ENCODE measurements at places on chromosomes 3 and 15. TPM values are rescaled to one million over a fixed set of nuclear protein-coding genes. Genes with fewer than 3 reads are reported as not detected.

The TRPM1 gene
- not detected for total RNA-seq

The GREM1 gene
- total RNA-seq, result not detected

The TM6SF1 gene
- total RNA-seq, result 4.5 TPM

The ACOX2 gene
- not detected for total RNA-seq

The ZNF654 gene
- 19.8 TPM for total RNA-seq

The INSYN1 gene
- total RNA-seq, result not detected

The TMEM207 gene
- not detected for total RNA-seq

The FAM98B gene
- total RNA-seq, result 64.4 TPM

The ITIH4 gene
- 3.1 TPM for total RNA-seq

The SKOR1 gene
- total RNA-seq, result 0.21 TPM

The HTD2 gene
- 11.5 TPM for total RNA-seq

The HIGD2B gene
- not detected for total RNA-seq

The LMAN1L gene
- 0.93 TPM for total RNA-seq

DNA sequence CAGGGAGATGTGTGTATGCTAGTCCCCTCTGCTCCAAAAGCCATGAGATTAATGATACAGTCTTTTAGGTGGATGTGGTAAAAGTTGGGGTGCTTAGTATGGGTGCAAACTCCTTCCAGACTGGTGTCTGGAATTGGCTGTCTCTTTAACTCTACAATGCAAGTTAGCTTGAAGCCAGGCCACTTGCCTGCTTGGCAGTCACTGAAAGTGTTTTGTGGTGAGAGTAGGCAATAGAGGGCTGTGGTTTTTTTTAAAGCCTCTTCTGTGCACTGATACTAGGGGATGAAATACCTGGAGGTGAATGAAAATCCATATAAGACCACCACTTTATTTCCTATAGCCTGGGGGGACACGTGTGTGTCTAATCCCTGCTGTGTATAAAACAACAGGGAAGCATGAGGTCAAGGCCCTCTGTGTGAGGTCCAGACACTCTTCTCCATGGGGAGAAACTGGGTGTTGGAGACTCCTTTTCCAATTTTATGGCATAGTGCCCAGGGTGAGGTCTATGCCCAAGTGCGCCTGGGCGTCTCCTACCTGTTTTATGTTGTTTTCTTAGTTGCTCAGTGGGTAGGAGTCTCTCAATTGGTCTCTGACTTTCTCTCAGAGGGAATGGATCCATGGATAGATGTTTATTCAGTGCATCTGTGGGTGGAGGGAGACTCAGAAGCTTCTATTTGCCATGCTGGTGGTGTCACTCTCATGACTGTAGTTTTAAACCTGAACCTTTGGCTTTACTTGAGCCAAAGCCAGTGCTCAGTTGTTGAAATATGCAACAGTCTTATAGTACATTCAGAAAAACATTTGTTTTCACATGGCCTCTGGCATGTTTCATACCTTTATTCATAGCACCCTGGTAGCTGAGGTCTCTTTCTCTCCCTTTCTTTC, 327.8 kb upstream of the ATP11B start:
- no peak overlapping the region for H3K4me3 ChIP-seq
- no peak overlapping the region for H3K27ac ChIP-seq
- H3K27me3 ChIP-seq, result peaks cover 2% of the 10 kb centered on the region
- H3K4me1 ChIP-seq, result no peaks in the 10 kb centered on the region

DNA sequence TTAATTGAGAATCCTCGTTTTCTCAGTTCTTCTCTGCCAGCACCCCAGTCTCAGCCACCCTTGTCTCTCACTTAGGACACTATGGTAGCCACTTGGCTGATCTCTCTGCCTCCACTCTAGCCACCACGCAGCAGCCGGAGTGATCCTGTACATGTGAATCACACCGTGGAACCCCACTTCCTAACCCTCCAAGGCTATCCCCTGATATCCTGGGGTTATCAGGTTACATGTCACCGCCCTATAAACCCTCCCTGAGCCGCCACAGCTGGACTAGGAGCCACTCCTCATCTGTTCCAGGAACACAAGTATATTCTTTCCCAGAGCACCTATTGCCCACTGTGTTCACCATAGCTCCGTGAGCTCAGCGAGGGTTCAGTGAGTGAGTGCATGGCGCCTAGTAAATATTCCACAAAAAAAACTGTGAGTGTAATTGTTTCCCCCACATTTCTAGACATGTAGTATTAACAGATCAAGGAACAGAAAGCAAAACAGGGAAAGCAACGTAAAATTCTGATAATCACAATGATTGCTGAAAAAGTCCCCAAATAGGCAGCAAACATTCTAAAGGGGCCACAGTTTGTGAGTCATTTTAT, 661 bp upstream of the PARP14 start:
- no peaks in the 10 kb centered on the region for H3K27me3 ChIP-seq
- H3K36me3 ChIP-seq, result peaks cover 34% of the 10 kb centered on the region
- peaks cover 61% of the 10 kb centered on the region for H3K4me1 ChIP-seq

GRCh38 chr15:58932710-58933280, 684 bp downstream of the SLTM start:
- H3K27me3 ChIP-seq, result no peaks in the 10 kb centered on the region
- H3K4me1 ChIP-seq, result peaks cover 34% of the 10 kb centered on the region
- DNase-seq, result no peak
- H3K36me3 ChIP-seq, result peaks cover 9% of the 10 kb centered on the region
- H3K27ac ChIP-seq, result peak overlapping the region; percentile 95

DNA sequence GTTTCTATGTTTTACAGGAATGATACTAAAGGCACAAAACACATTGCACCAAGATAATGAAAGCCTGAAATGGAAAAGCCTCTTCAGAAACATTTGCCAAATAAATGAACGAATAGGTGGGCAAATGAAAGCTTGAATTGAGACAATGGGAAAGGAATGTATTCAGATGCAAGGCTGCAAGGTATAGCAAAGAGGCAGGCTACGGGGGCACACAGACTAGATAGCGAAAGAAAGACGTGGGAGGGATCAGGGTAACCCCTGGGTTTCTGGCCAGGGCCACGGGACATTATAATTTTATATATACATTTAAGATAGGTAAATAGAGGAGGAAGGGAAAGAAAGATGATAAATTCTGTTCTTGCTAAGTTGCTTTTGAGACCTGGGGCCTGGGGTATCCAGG, 95.9 kb upstream of the NLGN1 start:
- no peak overlapping the region for H3K4me3 ChIP-seq
- no peaks in the 10 kb centered on the region for H3K27me3 ChIP-seq

GRCh38 chr3:103690536-103690935, 1255.7 kb downstream of the ZPLD1 start:
- no peak overlapping the region for H3K27ac ChIP-seq
- DNase-seq, result no peak
- H3K4me3 ChIP-seq, result no peak overlapping the region
- H3K27me3 ChIP-seq, result no peaks in the 10 kb centered on the region

GRCh38 chr3:24493746-24494617, 668 bp downstream of the THRB start:
- H3K27ac ChIP-seq, result no peak overlapping the region
- no peak overlapping the region for H3K4me3 ChIP-seq
- H3K27me3 ChIP-seq, result peaks cover 55% of the 10 kb centered on the region

DNA sequence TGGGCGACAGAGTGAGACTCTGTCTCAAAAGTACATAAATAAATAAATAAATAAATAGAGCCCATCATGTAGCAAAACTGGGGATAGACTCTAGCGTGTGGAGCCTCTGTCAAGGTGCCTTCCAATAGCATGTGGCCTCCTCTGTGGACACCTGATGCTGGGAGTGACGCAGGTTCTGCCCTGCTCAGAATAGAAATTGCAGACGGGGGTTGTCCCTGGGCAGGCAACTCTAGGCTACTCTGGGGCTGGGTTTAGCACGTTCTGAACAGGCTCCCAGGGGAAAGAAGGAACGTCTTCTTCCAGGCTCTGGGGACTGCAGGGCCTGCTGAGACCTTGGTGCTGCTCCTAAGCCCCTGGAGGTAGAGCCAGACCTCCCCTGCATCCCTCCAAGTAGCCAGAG, 65.3 kb downstream of the EPHB3 start:
- no peak overlapping the region for H3K4me3 ChIP-seq
- no peak overlapping the region for H3K27ac ChIP-seq
- H3K36me3 ChIP-seq, result no peaks in the 10 kb centered on the region
- peaks cover 6% of the 10 kb centered on the region for H3K27me3 ChIP-seq
- DNase-seq, result no peak
- H3K4me1 ChIP-seq, result no peaks in the 10 kb centered on the region

DNA sequence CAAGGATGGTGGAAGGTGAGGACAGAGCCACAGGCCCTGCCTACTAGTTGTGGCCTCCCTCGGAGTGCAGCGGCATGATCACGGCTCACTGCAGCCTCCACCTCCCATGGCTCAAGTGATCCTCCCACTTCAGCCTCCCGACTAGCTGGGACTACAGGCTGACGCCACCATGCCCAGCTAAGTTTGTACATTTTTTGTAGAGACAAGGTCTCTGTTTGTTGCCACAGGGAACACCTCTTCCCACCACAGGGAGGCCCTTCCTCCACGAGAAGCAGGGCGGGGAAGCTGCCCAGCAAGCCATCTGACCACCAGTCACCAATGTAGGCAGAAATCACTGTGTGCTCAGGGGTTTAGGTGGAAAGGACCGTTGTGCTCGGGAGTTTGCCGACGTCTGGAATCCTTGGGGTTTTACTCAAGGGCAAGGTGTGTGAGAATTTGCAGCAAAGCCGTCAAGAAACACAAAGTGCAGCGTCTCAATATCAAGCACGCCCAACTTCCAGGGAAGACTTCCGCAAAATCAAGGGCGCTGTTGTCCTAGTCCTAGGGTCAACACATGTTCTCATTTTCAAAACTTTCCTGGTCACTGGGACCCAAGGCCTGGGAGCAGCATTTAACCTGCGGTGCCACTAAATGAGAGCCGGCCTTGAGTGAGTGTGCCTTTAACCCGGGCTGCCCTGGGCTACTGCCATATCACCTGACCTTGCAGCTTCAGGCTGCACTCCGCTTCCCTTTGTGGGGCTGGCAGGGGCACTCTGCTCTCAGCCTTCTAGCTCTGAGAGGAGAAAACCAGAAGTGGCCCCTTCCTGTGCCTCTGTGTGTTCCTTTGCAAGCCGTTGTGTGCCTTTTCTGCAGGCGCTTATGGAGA, 65.7 kb downstream of the SLC12A8 start:
- H3K27ac ChIP-seq, result no peak overlapping the region
- peaks cover 6% of the 10 kb centered on the region for H3K36me3 ChIP-seq
- DNase-seq, result no peak

DNA sequence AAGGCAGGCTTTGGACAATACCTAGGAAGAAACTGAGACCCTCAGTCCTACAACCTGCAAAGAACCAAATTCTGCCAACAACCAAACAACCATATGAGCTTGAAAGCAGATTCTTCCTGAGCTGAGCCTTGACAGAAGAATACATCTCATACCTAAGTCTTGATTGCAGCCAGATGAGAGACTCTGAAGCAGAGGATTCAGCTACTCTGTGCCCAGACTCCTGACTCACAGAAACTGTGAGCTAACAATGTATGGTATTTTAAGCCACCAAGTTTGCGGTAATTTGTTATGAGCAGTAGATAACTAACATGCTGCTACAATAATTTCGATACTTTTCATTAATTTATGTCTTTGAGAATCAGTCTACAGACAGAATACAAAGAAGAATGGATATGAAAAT, 325.1 kb upstream of the CBLB start:
- H3K27me3 ChIP-seq, result no peaks in the 10 kb centered on the region
- H3K4me3 ChIP-seq, result no peak overlapping the region
- H3K4me1 ChIP-seq, result peaks cover 33% of the 10 kb centered on the region
- no peak overlapping the region for H3K27ac ChIP-seq

DNA sequence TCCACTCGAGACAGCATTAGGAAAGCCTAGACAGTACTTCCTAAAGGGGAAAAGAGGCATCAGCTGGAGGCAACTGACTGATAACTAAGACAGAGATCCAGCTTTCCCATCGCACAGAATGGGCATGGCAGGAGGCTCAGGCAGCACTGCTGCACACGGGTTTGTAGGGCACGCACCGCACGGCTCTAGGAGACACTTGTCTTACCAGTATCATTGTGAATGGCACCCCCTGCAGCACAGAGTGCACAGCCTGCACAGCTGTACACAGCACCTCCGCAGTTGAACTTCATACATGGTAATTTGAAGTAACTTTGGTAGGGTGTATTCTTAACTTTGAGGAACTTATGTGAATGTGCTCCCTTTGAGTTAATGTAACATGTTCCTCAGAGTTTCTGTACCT, 281.6 kb downstream of the PLCL2 start:
- no peak overlapping the region for H3K27ac ChIP-seq
- H3K4me1 ChIP-seq, result no peaks in the 10 kb centered on the region
- no peak overlapping the region for H3K4me3 ChIP-seq
- peaks cover 5% of the 10 kb centered on the region for H3K27me3 ChIP-seq
- H3K36me3 ChIP-seq, result peaks cover 21% of the 10 kb centered on the region

GRCh38 chr3:149472030-149472797, 2.3 kb upstream of the TM4SF4 start:
- peaks cover 8% of the 10 kb centered on the region for H3K4me1 ChIP-seq
- no peak for DNase-seq
- H3K4me3 ChIP-seq, result no peak overlapping the region
- H3K27ac ChIP-seq, result no peak overlapping the region
- peaks cover 14% of the 10 kb centered on the region for H3K27me3 ChIP-seq

GRCh38 chr3:162029736-162030135, 533.1 kb downstream of the OTOL1 start:
- no peak overlapping the region for H3K27ac ChIP-seq
- H3K27me3 ChIP-seq, result no peaks in the 10 kb centered on the region
- DNase-seq, result no peak
- H3K4me1 ChIP-seq, result no peaks in the 10 kb centered on the region
- H3K4me3 ChIP-seq, result no peak overlapping the region

- peak overlapping the region; percentile 53 for H3K27ac ChIP-seq
- peaks cover 41% of the 10 kb centered on the region for H3K36me3 ChIP-seq
- H3K4me3 ChIP-seq, result no peak overlapping the region
- peaks cover 60% of the 10 kb centered on the region for H3K4me1 ChIP-seq
These were observed 30.0 kb downstream of the ST6GAL1 start for GRCh38 chr3:186960347-186960746.

DNA sequence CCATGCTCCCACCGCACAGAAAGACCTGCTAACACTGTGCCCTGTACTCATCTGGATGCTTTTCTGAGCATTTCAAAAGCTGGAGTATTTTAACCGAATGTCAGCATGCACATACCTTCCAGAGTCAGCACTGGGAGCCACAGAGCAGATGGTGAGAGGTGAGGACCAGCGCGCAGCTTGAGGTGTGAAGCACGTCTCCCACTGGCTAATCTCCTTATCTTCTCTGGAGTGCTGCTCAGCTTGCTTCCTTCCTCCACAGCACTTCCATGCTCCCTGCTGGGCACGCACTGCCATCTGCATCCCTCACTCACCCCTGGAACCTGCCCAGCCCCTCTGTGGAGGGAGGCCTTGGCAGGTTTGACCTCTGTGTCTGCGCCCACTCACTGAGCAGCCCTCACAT, at the start of gene GNB5:
TSS of gene GNB5 (minus strand) at position 186 of the 400 bp plus-strand sequence. CDS start 6,716 bp downstream, outside the sequence.
- H3K27ac ChIP-seq, result no peak within 1 kb of the TSS
- no peaks in the 10 kb centered on the region for H3K36me3 ChIP-seq
- H3K4me1 ChIP-seq, result no peaks in the 10 kb centered on the region
- DNase-seq, result no peak
- peaks cover 1% of the 10 kb centered on the region for H3K27me3 ChIP-seq
- H3K4me3 ChIP-seq, result no peak within 1 kb of the TSS

- no peak for DNase-seq
- H3K27me3 ChIP-seq, result peaks cover 4% of the 10 kb centered on the region
- H3K4me1 ChIP-seq, result no peaks in the 10 kb centered on the region
These were observed 123.3 kb upstream of the IGF1R start for GRCh38 chr15:98524838-98525660.
